ENCODE measurements at places on chromosomes 3 and 15. TPM values are rescaled to one million over a fixed set of nuclear protein-coding genes. Genes with fewer than 3 reads are reported as not detected.

DNA sequence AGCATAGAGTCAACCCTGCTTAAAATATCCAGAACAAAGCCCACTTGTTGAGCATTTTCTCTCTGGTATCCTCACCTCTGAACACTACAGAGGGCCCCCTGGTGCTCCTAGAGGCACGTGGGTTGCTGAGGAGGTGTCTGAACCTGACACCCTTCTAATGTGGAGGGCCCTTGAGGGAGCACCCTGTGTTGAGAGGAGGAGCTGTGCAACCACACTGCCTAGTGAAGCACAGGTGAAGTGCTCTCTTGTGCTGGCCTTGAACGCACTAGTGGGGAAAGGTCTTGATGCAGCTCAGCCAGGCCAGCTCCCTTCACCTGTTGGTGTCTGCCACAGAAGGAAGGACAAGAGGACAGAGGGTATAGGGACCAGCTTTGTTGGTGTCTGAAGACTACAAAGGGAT is 51.9 kb downstream of the CCK start:
- no peak for DNase-seq

- DNase-seq, result no peak
These were observed 106.6 kb upstream of the SLC6A6 start for GRCh38 chr3:14295801-14296200.

RSRC1 gene
- 20.8 TPM for total RNA-seq

- no peak for DNase-seq
These were observed 129.1 kb downstream of the MECOM start for GRCh38 chr3:169534439-169534838.

- no peak for DNase-seq
These were observed 57.4 kb downstream of the CPA3 start for GRCh38 chr3:148922467-148922866.

DNA sequence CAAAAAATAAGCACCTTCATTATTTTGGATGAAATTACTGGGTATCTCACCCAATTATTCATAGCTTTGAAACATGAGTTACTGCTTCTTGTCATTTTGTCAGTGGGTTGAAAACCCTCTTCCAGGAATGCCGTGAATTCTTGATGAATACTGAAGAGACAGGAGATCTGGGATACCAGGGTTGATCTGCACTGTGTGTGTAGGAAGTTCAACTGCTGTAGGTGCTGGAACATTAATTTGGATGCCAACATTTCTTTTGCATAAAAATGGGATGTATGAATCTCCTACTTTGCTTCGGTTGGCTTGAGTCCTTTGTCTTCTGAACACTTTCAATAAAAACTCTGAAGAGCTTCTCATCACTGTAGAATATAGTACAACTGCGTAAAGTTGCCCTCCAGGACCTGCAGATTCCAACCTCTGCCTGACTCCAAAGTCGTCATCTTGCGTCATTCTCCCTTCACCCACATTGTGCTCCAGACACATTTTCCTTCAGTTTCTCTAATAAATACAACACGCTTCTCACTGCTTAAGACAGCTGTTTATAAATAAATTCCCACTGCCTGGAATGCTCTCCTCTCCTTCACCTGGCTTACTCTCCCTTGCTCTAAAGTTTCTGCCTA is 312.7 kb upstream of the TGFBR2 start:
- no peak for DNase-seq

- DNase-seq, result no peak
These were observed 41.6 kb downstream of the ACAN start for GRCh38 chr15:88844749-88845386.

DNA sequence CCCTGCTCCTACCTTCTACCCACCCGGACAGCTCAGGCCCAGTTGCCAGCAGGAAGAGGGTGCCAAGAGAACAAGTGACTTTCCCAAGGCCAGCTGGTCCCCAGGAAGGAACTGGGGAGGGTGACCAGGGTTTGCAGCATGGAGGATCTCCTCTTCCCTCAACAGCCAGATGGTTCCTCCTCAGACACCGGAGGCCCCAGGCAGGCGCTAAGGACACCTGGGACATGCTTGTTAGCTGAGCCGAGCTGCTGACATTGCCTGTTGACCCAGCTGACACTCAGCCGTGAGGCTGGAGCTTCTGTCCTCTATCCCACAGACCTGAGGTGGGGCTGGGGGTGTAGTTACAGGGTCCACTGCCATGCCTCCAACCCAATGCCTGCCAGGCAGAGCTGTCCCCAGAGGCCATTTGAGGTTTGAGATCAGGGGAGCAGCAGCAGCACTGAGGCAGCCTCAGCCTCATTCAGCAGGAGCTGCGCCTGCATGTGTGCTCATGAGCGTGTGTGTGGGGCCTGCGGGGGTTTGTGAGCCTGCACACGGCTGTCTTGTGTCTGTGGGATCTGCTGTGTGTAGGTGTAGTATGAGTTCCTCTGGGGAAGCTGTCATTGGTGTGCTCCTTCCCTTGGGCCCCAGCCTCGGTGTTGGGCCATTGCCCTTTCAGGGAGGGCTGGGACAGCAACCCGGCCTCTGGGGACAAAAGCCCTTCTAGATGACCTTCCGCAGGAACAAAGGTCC is 7.1 kb downstream of the CPLX3 start:
- DNase-seq, result no peak

- no peak for DNase-seq
These were observed 26.6 kb upstream of the MGA start for GRCh38 chr15:41633609-41634008.

DNA sequence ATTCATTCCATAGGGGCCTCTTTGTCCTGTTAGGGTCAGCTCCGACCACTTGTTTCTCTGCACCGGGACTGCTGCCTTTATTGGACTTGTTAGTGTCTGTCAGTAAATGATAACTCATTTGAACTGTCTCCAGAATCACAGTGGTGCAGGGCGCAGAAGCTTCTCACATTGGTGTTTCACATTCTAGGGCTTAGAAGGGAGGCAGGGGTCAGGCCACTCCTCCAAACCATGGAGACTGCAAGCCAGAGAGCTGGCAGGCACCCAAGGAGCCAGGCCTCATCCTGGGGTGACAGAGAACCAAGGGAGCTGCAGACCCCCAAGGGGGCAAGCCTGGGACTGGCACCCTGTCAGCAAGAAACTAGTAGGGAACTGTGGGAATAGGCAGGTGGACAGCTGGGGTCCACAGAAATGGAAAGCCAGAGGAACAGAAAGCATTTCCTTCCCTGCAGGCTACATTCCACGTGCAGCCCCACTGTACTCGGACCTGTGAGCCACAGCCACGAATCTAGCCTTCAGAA is 49.1 kb downstream of the CCNL1 start:
- no peak for DNase-seq

Measured in MG63 (cell line).